ENCODE measurements at places on chromosomes 3 and 15. TPM values are rescaled to one million over a fixed set of nuclear protein-coding genes. Genes with fewer than 3 reads are reported as not detected.

DNA sequence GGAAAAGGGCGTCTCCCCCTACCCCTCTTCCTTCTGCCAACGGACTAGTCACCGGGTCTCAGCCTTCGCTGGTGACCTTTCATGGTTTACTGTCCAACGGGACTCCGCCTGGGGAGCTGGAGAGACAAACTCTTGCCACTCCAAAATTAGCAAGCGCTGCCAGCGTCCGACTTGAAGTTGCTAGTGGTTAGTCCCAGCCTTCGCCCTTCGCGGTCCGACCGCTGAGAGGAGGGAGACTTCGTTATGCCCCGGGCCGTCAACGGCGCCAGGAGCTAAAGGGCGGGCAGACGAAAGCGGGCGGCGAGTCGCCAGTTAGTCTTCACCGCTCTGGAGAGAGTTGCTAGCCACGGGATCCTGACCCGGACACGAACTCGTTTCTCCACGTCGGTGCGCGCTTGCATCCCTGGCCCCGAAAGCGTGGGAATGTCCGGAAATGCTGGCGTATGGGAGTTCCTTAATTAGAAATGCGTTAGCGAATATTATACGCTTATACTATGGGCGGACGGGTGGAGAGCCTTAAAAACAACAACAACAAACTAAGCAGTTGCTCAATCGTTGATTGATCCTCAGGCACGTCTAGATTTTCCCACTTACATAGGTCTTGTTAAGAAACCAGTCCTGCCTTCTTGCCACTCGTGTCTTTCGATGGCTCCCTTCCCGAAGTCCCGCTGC is 716 bp downstream of the SMC4 start:
- H3K36me3 ChIP-seq, result peaks cover 34% of the 10 kb centered on the region
- H3K4me3 ChIP-seq, result peak overlapping the region; percentile 99
- H3K4me1 ChIP-seq, result peaks cover 62% of the 10 kb centered on the region
- DNase-seq, result peak; percentile 28
- H3K27ac ChIP-seq, result peak overlapping the region; percentile 99

GRCh38 chr3:16013568-16013967 is 160.9 kb upstream of the GALNT15 start:
- DNase-seq, result no peak
- peaks cover under 1% of the 10 kb centered on the region for H3K36me3 ChIP-seq
- H3K27ac ChIP-seq, result peak overlapping the region; percentile 19
- H3K4me3 ChIP-seq, result peak overlapping the region; percentile 22

DNA sequence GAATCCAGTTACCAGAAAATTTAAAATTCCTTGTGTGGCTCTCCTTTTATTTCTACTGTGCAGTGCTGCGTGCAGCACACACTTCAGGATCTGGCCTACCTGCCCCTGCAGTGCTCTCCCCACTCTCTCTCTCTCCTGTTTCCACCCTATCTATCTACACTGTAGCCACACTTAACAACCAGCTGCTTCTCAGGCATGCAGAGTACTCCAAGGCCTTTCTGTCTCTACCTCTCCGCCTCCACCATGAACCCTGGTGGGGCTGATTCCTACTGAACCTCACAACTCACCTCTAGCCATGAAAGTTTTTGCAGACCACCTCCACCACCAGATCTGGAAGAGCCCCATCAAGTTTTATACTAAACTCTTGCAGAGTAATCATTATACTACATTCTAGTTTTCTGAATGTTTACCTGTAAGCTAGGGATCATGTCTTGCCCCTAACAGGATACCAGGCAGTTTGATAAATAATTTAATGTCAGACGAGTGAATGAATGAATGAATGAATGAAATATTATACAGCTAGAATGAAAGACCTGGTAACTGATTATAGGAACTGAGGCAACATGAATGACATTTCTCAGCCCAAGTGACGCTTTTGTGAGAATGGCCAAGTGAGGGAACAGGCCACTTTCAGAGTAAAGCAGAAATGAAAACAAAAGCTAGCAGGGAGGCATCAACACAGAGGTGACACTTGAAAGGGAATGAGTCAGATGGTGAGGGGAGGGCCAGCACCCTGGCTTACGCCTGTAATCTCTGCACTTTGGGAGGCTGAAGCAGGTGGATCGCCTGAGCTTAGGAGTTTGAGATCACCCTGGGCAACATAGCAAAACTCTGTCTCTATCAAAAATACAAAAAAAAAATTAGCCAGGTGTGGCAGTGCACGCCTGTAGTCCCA is 363.5 kb downstream of the FOXP1 start:
- no peak for DNase-seq
- H3K36me3 ChIP-seq, result peaks cover 11% of the 10 kb centered on the region
- no peak overlapping the region for H3K4me3 ChIP-seq
- no peaks in the 10 kb centered on the region for H3K4me1 ChIP-seq

- peaks cover 62% of the 10 kb centered on the region for H3K36me3 ChIP-seq
- DNase-seq, result no peak
- peaks cover 8% of the 10 kb centered on the region for H3K27me3 ChIP-seq
- peak overlapping the region; percentile 16 for H3K27ac ChIP-seq
- H3K4me3 ChIP-seq, result no peak overlapping the region
These were observed 4.0 kb upstream of the LMLN start for GRCh38 chr3:197955892-197956477.

Gene TM6SF1
- total RNA-seq, result 0.43 TPM

DNA sequence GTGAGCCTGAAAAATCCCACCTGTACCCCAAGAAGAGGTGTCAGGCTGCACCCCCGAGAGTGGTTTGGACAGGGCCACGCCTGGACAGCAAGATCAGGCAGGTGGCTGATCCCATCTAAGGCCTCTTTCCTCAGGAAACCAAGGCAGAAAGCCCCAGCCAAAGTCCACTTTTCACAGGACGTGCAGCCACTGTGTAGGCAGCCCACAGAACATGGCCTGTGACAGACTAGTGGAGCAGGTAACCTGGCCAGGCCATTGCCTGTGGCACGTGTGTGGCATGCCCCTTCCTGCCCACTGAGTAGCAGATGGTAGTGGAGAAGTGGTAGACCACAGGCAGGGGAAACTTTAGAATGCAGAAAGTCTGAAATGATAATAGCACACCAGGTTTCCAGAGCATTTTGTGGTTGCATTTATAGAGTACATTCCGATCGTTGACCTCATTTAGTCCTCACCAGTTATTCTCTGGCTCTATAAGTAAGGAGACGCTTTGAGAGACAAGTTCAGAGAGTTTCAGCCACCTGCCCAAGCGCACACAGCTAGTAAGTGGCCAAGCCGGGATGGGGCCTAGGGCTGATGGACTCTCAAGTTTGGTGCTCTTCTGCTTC is 68.7 kb downstream of the AAGAB start:
- H3K36me3 ChIP-seq, result peaks cover 71% of the 10 kb centered on the region
- DNase-seq, result no peak
- H3K4me1 ChIP-seq, result peaks cover 77% of the 10 kb centered on the region

- no peaks in the 10 kb centered on the region for H3K27me3 ChIP-seq
- no peak overlapping the region for H3K27ac ChIP-seq
- peak overlapping the region; percentile 84 for H3K4me3 ChIP-seq
- DNase-seq, result no peak
- H3K4me1 ChIP-seq, result peaks cover 33% of the 10 kb centered on the region
These were observed 46.3 kb downstream of the ZBTB20 start for GRCh38 chr3:115100806-115101205.

DNA sequence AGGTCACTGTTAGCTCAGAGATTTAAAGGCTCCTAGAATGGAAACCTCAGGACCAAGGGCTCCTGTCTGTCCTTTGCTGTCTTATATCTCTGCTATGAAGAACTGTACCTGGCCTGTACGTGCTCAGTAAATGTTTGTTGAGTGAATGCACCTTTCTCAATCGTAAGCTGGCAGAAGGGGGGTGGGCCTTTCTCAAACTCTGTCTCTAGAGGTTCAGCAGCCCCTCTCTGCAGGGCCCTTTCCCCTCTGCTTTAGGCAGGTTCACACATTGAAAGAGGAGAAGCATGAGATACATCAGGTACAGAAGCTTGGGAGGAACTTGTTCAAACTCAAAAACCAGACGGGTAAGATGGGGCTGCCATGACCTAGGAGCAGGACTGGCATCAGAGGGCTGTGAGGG is 155.6 kb downstream of the GOLGA6L4 start:
- DNase-seq, result no peak
- H3K36me3 ChIP-seq, result no peaks in the 10 kb centered on the region

GRCh38 chr3:115187149-115187757 is 40.2 kb upstream of the ZBTB20 start:
- H3K27me3 ChIP-seq, result no peaks in the 10 kb centered on the region
- H3K4me3 ChIP-seq, result no peak overlapping the region
- no peak for DNase-seq

DNA sequence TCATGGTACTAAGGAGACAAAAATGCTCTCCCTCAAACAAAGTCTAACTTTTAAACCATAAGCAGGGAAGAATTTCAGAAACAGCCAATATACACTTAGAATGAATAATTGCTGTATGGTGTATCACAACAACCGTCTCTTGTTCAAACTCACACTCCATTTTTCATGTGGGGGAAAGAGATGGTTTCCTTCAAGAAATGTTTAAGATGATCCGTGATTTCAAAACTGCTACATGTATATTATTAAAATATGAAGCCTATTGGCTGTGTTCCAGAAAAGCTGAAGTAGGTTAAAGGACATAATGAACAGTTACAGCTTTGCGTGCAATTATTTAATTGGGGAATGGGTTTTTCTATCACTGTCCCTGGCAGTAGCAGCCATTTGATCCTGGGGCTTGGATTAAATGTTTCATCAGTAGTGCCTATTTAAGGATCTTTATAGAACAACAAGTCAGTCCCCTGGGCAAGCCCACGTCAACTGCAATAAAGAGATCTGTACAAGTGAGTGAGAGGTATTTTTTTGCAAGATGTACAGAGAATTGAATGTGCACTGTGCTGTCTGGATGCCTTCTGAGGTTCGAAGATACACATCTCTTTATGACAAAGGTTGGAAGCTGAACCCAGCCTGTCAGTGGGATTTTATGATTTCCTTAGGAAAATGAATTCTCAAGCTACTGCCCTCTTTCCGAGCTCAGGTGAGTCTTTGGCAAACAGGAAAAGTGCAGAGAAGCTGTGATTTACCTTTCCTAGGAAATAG is 337.2 kb upstream of the RARB start:
- H3K27me3 ChIP-seq, result no peaks in the 10 kb centered on the region
- H3K27ac ChIP-seq, result no peak overlapping the region
- H3K4me1 ChIP-seq, result no peaks in the 10 kb centered on the region
- DNase-seq, result no peak
- no peak overlapping the region for H3K4me3 ChIP-seq

GRCh38 chr3:23665741-23666140 is 140.0 kb upstream of the UBE2E1 start:
- no peaks in the 10 kb centered on the region for H3K36me3 ChIP-seq
- peaks cover 1% of the 10 kb centered on the region for H3K27me3 ChIP-seq
- peak; percentile 57 for DNase-seq
- H3K27ac ChIP-seq, result no peak overlapping the region
- peaks cover 83% of the 10 kb centered on the region for H3K4me1 ChIP-seq

GRCh38 chr3:66138336-66139313 is 82.2 kb upstream of the SLC25A26 start:
- H3K4me1 ChIP-seq, result peaks cover 38% of the 10 kb centered on the region
- no peaks in the 10 kb centered on the region for H3K36me3 ChIP-seq
- DNase-seq, result peak; percentile 59

DNA sequence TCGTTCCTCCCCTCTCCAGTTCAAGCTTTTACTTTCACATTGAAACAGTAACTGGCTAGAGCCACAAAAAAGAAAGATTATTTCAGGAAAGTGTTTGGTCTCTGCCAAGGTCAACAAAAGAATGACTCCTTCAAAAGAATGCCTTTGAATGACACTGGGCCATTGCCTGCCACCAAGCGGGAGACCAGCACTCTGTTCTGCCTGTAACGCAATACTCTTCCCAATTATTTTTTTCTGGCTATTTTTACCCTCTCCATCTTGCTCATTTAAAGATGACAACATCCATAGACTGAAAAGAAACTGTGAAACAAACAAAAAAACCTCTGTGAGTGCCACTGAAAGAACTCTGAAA is 37.3 kb downstream of the EHHADH start:
- H3K27ac ChIP-seq, result peak overlapping the region; percentile 54
- no peaks in the 10 kb centered on the region for H3K36me3 ChIP-seq
- H3K4me3 ChIP-seq, result peak overlapping the region; percentile 80
- no peak for DNase-seq

Gene FRG2C
- total RNA-seq, result not detected

GRCh38 chr15:52527911-52528563 is 643 bp downstream of the MYO5A start:
- DNase-seq, result peak; percentile 21
- peaks cover 1% of the 10 kb centered on the region for H3K27me3 ChIP-seq
- H3K4me1 ChIP-seq, result peaks cover 57% of the 10 kb centered on the region
- peak overlapping the region; percentile 89 for H3K27ac ChIP-seq

DNA sequence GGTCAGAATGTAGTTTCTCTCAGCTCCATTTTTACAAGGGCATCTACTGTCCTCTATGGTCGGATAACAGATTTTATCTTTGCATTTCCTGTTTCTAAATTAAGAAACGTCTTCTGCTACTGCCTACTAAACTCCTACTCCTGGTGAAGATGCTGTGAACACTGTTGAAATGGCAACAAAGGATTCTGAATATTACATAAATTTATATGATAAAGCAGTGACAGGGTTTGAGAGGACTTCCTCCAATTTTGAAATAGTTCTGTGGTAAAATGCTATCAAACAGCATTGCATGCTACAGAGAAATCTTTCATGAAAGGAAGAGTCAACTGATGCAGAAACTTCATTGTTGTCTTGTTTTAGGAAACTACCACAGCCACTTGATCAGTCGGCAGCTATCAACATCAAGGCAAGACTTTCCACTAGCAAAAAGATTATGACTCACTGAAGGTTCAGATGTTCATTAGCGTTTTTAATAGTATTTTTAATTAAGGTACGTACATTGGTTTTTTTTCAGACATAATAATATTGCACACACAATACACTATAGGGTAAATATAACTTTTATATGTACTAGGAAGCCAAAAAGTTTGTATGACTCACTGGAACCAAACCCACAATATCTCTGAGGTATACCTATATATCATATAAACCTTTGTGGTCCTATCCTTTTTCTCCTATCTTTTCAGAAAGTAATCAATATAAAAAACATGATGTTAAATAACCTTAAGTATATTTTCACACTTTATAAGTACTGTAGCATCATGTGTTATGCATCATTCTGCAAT is 156.1 kb downstream of the STAG1 start:
- peaks cover 21% of the 10 kb centered on the region for H3K4me1 ChIP-seq
- DNase-seq, result no peak
- no peaks in the 10 kb centered on the region for H3K27me3 ChIP-seq
- H3K4me3 ChIP-seq, result peak overlapping the region; percentile 50
- peak overlapping the region; percentile 61 for H3K27ac ChIP-seq
- H3K36me3 ChIP-seq, result peaks cover 18% of the 10 kb centered on the region

Gene ADIPOQ
- not detected for total RNA-seq

- H3K4me1 ChIP-seq, result no peaks in the 10 kb centered on the region
- H3K27ac ChIP-seq, result no peak overlapping the region
- no peaks in the 10 kb centered on the region for H3K36me3 ChIP-seq
- no peak for DNase-seq
- H3K4me3 ChIP-seq, result no peak overlapping the region
- H3K27me3 ChIP-seq, result no peaks in the 10 kb centered on the region
These were observed 264.4 kb downstream of the MECOM start for GRCh38 chr3:169399068-169399467.

DNA sequence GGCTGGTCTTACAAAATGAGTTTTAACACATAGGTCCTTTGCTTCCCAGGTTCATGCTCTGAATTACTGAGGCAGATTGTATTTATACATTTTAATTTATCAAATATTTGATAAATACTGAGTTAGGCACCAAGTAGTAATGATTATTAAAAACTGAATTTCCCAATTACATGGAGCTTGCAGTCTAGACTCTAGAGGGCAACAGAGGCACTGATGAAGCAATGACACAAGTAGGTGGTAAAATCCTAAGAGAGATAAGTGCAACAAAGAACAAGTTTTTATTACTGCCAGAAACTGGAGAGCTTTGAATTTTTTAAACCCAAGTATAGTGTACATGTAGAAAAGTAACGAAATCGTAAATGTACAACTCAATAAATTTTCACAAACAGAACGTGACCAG is 406.2 kb upstream of the RARB start:
- H3K4me1 ChIP-seq, result no peaks in the 10 kb centered on the region
- H3K27me3 ChIP-seq, result no peaks in the 10 kb centered on the region
- H3K27ac ChIP-seq, result no peak overlapping the region
- no peaks in the 10 kb centered on the region for H3K36me3 ChIP-seq
